ENCODE measurements at places on chromosomes 6 and 20.

GRCh38 chr6:136751522-136751956 is 40.7 kb downstream of the MAP3K5 start:
- no peak for DNase-seq

DNA sequence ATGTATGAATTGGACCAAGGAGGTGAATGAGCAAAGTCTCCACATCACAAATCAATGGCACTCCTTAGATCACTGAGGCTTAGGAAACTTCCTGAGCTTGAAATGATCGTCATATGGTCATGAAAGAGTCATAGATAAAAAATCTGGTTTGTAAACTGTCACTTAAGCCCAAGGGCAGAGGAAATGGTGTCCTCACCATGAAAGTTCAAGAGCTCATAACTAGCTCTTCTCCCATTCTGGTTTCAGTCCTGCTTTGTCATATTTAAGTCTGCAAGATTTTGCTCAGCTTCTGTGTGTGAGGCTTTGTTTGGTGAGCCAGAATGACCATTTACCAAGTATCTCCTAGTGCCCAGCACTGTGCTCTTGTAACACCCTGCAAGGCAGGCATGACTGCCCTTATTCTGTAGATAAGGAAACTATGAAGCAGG is 60.5 kb downstream of the GJA10 start:
- DNase-seq: no peak

GRCh38 chr6:126788861-126789365 is 329.6 kb upstream of the RSPO3 start:
- DNase-seq: no peak

GRCh38 chr6:32076321-32076809 is 32.8 kb downstream of the TNXB start:
- DNase-seq: no peak

GRCh38 chr20:62685781-62686555 is 22.7 kb upstream of the NTSR1 start:
- DNase-seq: no peak

DNA sequence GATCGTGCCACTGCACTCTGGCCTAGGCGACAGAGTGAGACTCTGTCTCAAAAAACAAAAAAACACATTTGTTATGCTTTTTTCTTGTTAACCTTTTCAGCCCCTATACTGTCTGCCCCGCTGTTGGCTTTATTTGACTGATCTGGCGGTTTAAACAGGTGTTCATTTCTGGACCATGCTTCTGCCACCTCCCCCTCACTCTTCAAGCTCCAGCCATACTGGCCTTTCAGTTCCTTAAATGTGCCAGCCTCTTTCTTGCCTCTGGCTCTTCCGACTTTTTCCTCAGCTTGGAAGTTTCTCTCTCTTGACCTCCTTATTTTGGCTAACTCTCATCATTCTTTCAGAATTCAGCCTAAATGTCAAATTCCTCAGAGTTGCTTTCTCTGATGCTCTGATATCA is 35.2 kb upstream of the TXLNB start:
- no peak for DNase-seq

- DNase-seq: no peak
Measured at GRCh38 chr6:125859727-125860126, 69.0 kb downstream of the NCOA7 start.

DNA sequence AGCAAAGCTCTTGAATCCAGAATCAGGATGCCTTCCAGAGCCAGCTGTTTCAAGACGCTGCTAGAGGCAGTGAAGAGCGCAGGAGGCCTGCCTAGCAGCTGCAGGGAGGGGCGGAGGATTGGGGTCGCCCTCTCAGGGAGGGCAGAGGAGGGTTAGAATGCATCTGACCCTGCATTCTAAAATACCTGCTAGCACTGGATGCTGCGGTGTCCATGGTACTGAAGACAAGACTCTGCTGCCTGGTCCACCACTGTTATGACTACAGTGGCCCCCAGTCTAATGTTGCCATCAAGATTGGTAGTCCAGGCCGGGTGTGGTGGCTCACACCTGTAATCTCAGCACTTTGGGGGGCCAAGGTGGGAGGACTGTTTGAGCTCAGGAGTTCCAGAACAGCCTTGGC is 193.7 kb upstream of the PROKR2 start:
- DNase-seq: no peak

DNA sequence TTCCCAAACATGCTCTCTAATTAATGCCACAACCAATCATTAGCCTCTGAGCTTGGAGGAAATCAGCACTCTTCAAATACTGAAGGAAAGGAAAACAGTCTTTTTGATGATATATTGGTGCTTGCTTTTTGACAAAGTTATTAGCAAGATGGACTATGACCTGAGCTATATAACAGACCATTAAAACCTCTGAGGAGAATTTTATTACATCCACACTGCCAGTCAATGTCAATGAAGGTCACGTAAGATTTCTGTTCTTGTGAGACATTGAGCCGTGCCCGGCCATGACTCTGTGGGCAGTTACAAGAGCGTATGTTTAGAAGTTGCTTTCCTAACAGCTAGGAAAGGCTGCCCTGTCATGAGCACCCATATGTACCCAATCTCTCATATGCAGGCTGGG is 659.0 kb downstream of the UTRN start:
- no peak for DNase-seq

GRCh38 chr20:60209048-60209447 is 250.8 kb downstream of the CDH26 start:
- DNase-seq: no peak

DNA sequence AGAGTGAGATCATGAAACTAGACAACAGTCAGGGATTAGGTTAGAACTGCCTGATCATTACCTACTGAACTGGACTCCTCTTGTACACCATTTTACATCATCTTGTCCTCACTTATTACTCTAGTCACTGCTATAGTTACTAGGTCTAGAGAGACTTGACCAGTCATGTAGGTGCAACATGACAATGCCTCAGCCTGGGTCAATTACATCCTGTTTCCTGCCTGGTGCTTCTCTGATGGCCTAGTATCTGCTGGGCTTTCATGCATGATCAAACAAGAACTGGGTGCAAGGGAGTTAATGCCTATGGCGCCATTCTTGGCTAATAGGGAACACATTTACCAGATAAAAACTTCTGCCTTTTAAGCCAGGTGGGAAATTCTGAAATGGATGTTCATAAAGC is 39.2 kb upstream of the MMS22L start:
- DNase-seq: no peak

DNA sequence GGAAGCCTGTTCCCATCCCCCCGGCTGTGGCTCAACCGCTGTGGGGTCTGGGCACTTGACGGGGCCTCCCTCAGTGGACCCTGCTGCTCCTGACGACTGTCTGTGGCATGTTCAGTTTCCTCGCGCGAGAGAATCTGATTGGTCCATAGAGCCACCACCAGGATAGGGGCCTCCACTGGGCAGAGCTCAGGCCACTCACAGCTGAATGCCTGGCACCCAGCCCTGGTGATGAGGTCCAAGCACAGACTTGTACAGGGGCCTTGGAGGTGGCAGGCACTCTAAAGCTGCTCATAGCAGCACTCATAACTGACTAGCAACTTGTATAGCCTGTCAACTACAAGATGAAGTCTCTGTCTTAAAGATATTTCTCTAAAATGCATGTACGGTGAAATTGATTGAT is 368.1 kb downstream of the NRN1 start:
- no peak for DNase-seq

- no peak for DNase-seq
Measured at GRCh38 chr20:57562541-57563465, 1.9 kb downstream of the PCK1 start.

GRCh38 chr6:33008944-33009861 is at the start of gene HLA-DOA:
TSS of gene HLA-DOA (minus strand) at chr6:33009591.
- no peak for DNase-seq

DNA sequence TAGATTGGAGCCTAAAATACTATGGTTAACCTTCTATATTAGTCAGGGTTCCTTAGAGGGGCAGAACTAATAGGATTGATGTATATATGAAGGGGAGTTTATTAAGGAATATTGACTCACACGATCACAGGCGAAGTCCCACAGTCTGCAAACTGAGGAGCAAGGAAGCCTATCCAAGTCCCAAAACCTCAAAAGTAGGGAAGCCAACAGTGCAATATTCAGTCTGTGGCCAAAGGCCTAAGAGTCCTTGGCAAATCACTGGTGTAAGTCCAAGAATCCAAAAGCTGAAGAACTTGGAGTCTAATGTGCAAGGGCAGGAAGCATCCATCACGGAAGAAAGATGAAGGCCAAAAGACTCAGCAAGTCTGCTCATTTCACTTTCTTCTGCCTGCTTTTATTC is 133.5 kb upstream of the ADGRF1 start:
- DNase-seq: no peak

- DNase-seq: no peak
Measured at GRCh38 chr6:147418523-147418922, 90.0 kb upstream of the SAMD5 start.

GRCh38 chr6:45326698-45327417 is 1.3 kb upstream of the RUNX2 start:
- no peak for DNase-seq

GRCh38 chr6:28497893-28498292 is 17.7 kb downstream of the GPX6 start:
- no peak for DNase-seq

GRCh38 chr6:134093007-134093573 is 40.7 kb upstream of the SLC2A12 start:
- DNase-seq: no peak

GRCh38 chr20:2000285-2000684 is 6.4 kb upstream of the PDYN start:
- no peak for DNase-seq

- DNase-seq: no peak
Measured at GRCh38 chr6:100228834-100229441, 234.9 kb upstream of the MCHR2 start.

Measured in stimulated activated CD4-positive, alpha-beta T cell treated with anti-CD3 and anti-CD28 coated beads, Interleukin-1b, Interleukin-23, amount 100 ng/mL, for 1 hour (primary cell).